ENCODE measurements at places on chromosomes 6 and 20. TPM values are rescaled to one million over a fixed set of nuclear protein-coding genes. Genes with fewer than 3 reads are reported as not detected.

The HDGFL1 gene
- not detected for total RNA-seq

GRCh38 chr6:156782691-156783320 lies 5.6 kb downstream of the ARID1B start:
- peak overlapping the region; percentile 9 for H3K27ac ChIP-seq
- no peak overlapping the region for H3K4me3 ChIP-seq
- peaks cover 1% of the 10 kb centered on the region for H3K36me3 ChIP-seq

The TXNDC5 gene
- total RNA-seq = 177 TPM

The TRAPPC3L gene
- 0.28 TPM for total RNA-seq

Measured in lung (tissue), 17 donors.